ENCODE measurements at places on chromosomes 3 and 15. TPM values are rescaled to one million over a fixed set of nuclear protein-coding genes. Genes with fewer than 3 reads are reported as not detected.

GRCh38 chr3:122003606-122004005, 18.4 kb downstream of the ILDR1 start:
- DNase-seq: no peak

GRCh38 chr3:28018925-28019718, 222.3 kb upstream of the CMC1 start:
- DNase-seq: no peak

CAPN3 gene
- 11.8 TPM for total RNA-seq

NME9 gene
- not detected for total RNA-seq

CCDC33 gene
- not detected for total RNA-seq

IL17RB gene
- total RNA-seq: 0.46 TPM

GRCh38 chr3:179278932-179279693, 28.2 kb upstream of the KCNMB3 start:
- no peak for DNase-seq

DNA sequence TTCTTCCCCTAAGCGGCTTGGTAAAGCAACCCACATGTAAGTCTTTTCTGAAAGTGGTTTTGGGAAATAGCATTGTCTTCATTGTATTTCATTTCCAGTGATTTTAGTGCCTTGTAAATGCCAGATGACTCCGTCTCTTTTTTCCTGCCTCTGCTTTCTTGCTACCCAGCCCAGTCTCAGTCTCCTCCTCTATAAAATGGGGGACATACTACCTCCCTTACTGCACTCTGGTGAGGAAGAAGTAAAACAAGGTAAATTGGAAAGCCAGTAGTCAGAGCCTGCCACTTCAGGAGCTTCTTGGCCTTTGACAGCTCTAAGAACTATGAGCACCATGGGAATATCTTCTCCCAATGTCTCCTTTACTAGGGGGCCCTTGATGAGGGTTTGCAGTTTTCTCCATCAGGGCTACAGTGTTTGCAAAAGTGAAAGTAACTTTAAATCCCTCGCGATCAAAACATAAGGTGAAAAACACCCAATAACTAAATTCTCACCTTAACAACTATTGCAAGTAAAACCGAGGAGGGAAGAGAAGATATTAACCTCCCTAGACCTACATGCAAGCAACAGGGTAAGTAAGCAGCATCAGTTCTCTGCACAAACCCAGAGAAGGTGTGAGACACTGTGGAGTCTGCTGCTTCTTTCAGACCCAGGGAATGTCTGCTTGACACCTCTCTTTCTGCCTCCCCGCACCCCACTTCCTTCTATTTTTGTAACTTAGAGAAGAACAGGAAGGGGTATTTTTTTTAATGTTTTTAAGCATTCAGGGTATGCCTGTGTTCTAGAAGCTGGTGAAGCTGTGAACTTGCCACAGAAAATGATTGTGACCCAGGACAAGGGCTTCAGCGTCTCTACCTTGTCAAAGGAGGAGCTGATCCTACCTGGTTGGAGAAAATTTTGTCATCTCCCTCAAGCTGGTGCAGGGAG, 159.1 kb upstream of the EOMES start:
- DNase-seq: no peak

- DNase-seq: no peak
Measured at GRCh38 chr3:15099364-15100098, 583 bp upstream of the RBSN start.

DNA sequence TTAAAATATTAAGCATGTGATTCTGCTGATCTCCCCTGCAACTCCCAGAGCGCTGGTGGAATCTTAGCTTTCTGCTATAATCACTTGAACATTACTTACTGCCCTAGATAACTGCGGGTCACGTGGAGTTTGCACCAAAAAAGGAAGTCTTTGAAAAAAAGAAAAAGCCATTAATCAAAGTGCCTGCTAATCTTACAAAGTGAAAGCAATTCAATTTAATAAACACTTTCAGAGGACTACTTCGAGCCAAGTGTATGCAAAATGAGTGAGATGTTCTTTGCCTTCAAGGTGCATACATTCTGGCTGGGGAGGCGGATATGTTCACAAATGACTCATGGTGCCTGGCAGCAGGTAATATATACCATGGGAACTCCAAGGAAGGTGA, 109.9 kb upstream of the GAP43 start:
- no peak for DNase-seq

DNA sequence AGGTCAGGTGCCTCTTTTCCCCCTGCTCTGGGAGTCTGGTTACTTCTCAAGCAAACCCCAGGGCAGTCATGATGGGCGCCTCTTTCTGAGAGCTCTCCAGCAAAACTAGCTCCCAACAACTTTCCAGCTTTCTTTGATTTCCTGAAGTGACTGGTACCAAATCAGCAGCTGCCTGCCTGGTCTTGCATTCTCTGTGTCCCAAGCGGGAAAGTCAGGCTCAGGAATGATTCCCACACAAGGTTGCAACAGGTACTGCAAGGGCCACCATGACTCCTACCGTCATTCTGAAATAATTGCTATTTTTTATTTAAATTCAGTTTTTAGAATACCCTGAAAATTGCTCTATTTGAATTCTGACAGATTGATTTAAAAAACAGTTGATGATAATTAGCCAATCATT, 658.7 kb downstream of the SQOR start:
- DNase-seq: no peak

DNA sequence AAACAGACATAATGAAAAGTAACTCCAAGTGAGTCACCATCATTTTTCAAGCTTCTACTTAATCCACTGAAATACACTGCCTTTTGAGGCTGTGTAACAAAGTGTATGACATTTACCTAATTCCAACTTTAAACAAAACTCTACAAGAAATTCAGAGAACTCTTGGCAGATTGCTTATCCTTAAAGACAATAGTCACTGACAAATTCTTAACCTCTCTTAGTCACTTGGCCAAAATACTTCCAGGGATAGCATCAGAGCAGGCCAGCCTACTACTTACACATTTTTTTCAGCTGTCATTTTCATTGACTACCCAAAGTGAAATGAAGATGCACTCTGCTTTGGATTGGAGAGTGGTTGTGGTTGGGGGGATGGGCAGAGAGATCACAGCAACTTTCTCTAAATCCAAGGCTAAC, 3.6 kb downstream of the WWTR1 start:
- no peak for DNase-seq

DNA sequence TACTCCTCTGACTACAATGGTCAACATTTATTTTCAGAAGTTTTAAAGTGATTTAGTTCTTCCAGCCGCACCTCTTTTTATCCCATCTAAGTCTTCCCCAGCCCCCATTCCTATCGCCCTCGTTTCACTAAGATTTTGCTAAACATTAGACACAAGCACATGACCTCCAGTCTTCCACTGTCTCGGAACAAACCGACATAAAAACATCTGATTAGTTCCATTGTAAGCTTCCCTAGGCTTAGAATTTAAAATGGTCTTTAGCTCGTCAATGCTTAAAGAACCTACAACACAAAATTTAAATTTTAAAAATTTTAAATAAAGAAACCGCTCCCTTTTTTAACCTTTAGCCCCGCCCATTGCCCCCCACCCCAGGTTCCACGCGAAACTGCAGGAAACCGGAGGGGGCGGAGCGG, 284 bp upstream of the TSC22D2 start:
- DNase-seq: no peak

Measured in posterior vena cava (tissue), 2 donors.